ENCODE measurements at places on chromosomes 7 and 10.

DNA sequence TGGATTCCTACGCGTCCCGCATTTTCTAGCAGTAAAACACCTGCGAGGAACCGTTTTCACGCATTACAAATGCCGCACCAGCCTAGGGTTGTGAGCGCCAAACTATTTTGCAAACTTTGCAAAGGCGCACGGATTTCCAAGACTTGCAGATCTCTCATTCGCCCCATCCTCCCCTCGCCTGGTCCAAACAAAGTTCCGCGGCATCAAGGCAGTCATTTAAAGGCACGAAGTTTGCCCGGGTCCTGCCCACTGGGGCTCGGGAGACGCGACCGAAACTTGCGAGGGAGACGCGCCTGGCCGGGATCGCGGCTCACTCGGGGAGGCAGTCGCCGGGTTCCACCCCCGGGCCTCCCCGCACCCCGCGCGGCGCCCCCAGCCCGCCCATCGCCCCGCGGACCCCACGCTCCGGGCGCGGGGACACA, 613 bp downstream of the USP6NL start:
- peak; percentile 51 for DNase-seq

DNA sequence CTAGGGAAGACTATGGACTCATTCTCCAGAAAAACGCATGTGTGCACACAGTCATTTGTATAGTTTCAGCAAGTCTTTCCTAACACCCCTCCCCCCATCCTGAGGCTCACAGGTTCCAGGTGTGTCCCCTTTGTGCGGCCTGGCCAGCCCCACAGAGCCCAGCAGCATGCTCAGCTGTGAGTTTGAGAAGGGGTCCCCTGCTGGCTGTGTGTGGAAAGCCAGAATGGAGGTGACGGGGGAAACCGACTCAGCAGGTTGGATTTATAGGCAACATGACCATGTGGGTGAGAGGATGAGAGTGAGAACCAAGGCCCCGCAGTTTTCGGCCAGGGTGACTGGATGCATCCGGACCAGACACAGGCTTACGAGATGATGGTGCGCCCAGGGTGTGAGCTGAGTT, 9.9 kb downstream of the PTPRE start:
- DNase-seq = no peak

DNA sequence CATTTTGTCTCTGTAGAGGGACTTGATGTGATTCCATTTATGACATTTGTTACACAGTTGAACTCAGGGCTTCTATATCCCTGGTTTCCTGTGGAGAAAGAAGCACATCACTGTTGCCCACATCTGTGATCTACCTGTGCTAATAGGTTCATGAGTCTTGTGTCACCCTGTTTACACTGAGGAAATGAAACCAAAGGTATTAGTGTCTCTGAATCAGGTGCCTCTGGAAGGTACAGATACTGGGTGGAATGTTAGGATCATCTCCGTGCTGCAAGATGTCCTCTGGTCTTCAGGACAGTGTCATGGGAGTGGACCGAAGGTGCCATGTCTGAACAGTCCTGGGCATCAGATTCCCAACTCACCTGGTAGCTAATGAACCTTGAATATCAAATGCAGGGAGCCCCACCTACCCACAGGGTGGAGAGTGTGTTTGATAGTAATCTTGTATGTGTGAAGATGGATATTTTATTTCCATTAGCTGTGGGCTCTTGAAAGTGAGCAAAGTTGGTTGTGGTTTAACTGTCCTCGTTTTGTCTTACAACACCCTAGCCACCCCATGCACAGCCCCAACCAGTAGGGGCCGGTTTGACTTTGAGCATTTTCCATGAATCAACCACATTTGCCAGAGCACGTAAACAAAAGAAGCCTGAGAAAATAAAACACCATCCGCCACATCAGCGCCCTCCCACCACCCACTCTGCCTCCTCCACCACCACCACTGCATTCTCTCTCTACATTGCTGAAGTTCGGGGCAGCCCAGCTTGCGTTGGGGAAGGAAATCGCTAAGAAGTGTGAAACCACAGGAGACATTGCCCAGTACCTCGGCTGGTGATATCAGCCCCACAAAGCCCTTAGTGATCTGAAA, 40.7 kb downstream of the TARP start:
- DNase-seq = peak; percentile 60

DNA sequence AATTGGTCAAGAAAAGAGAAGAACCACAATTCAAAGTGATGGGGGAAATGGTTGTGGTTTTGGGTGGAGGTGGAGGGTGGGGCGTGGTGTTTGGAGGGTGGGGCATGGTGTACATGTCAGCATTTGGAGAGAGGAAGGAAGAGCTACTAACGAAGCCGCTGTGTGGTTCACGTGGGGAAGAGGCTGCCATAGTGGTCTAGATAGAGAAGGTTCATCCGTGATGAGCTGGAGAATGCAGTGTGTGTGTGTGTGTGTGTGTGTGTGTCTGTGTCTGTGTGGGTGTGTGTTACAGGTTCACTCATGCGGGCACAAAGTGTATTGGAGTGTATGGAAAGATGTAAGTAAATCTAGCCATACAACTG, 6.1 kb upstream of the VCL start:
- peak; percentile 71 for DNase-seq

DNA sequence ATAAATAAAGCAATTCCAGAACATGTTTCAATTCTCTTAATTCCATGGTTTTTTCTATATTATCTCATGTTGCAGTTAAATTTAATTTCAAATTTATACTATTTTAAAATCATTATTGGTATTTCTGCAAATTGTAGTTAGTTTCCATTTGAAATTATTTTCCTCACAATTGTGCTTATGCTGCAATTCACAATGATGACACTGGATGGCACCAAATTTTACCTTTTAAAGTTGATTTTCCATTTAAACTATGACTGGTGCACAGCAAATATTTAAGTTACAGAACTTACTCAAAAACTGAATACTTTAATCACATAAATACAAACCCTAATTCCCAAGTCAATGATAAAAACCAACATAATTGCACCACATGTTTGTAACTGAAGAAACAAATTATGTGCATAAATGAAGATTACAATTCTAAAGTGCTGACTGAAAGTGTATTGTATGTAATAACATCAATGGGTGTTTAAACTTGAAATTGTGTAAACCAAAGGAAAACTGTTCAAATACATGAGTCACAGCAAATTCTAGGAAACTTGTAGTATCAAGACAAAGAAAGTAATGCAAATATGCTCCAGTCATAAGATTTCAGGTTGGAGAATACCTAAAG, 75.3 kb upstream of the AASS start:
- DNase-seq = no peak

GRCh38 chr7:75945297-75946168, 30.6 kb downstream of the POR start:
- peak; percentile 68 for DNase-seq

- no peak for DNase-seq
Observed at GRCh38 chr7:36565792-36566356, 158.4 kb downstream of the AOAH start.

GRCh38 chr10:132494866-132495630, 42.5 kb upstream of the INPP5A start:
- no peak for DNase-seq

DNA sequence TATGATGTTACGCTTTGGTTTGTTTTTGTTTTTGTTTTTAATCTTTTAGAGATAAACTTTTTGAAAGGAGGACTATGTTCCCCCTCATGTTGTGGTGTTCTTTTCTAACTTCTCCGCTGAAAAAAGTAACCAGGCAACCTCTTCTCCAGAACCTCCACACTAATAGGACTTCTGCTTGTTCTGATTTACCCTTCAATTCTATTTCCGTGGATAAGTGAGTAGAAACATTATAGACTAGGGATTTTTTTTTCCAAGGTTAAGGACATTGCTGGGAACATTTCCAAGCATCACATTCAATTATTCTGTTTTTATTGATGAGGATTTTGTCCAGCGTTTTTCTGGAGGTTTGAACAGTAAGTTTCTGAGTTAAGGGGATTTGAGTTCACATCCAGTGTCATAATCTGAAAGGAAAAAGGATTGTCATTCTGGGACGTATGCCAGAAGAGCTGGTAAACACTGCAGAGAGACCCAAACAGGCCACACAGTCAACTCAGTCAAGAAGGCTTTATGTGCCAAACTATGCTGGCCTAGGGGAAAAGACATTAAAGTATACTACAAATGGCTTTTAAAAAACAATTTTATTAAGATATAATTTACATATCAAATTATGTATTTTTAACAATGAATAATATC, 28.3 kb upstream of the RALA start:
- no peak for DNase-seq

DNA sequence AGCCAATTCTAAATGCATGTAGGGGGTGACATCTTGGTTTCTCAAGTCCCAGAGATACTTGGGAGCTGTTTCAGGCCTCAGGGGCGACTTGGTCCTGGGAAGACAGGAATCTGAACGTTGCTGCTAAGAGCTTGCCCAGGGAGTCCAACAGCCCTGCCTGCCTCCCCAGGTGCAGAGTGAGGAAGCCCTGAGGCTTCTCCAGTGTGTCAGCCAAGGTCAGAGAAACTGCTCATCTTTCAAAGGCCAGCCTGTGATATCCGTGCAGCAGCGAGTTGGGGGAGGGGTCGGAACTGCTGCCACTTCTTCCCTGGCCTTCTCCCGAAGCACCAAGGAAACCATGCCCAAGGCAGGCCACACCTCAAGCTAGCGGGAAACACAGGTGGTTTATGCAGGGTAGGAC, 9.7 kb downstream of the GDF2 start:
- no peak for DNase-seq

- no peak for DNase-seq
Observed at GRCh38 chr10:30977385-30977784, 54.3 kb downstream of the ZNF438 start.

DNA sequence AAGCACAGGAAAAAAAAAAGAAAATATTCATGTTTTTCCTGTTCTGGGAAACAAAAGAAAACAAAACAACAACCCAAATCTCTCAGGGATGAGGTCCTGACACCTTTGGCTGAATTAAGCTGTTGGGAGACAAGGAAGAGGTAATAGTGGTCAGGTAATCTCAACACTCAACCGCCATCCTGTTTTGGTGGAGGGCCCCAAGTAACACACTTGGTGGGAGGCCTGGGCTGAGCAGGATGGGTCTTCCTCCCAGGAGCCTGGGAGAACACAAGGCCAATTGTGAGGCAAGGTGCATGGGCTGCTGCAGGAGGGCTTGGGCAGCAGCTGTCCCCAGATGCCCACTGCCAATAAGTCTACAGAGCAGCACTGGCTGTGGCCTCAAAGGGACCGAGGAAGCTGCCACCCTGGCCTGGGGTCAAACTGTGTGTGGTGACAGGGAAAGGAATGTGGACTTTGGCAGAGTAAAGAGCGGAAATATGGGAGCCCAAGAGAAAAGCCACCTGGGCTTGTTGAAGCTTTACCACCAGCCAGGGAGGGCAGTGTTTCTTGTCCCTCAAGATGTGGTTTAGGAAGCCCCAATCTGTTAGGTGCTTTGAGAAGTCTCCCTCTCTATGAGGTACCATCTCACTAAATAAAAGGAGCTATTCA, 93.5 kb upstream of the SLC25A13 start:
- DNase-seq = no peak

- no peak for DNase-seq
Observed at GRCh38 chr7:83005410-83005809, 157.3 kb downstream of the PCLO start.

DNA sequence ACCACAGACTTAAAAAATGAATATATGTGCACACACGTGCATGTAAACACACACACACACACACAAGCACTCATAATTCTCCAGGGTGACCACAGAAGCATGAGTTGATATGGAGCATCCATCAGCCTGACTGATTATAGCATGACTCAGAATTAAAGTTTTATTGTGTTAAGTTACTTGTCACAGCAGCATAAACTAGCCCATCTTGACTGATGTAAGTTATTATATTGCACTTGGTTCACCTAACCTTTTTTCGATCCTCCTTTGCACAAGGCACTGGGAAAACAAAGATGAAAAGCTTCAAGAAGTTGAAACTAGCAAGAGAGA, 18.8 kb upstream of the SLC35G1 start:
- DNase-seq = no peak

DNA sequence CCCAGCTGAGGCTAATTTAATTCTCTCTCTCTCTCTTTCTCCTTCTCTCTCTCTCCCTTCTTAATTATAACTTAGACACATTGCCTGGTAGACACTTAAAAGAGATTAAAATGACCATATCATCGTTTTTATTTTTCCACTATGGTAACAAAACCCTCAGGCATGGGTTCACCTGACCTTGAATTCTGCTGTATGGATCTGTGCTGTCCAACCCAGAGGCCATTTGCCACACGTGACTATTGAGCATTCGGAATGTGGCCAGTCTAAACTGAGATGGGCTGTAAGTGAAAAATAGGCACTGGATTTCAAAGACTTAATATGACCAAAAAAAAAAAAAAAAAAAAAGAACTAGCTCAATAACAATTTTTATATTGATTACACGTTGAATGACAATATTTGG, 93.6 kb downstream of the NHLRC2 start:
- no peak for DNase-seq

DNA sequence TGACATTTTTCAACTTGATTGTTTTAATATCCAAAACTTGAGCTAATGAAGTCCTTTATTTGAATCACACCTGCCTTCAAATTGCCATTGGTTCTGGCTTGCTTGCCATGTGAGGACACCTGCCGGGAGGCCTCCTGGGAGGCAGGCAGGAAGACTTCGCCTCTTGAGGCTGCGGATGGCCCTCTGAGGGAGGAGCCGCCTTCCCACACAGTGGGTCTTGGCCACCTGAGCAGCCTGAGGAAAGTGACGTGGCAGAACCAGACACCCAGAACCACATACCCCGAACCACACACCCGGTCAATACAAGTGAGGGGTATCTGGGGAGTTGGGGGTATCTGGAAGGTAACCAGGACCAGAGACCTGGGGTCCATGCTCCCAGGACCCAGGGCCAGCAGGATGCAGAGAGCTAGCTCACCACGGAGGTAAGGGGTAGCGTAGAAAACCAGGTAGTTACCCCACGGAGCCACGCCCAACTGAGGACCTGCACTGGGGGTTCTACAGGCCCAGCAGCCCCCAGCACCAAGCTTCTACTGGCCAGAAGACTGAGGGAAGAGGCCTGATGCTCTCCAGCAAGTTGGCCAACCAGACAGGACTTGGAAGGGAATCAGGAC, 300.5 kb downstream of the TCERG1L start:
- no peak for DNase-seq

- no peak for DNase-seq
Observed at GRCh38 chr10:47040041-47040491, 128.8 kb downstream of the PTPN20 start.

- no peak for DNase-seq
Observed at GRCh38 chr10:98667081-98667480, 220.3 kb upstream of the HPS1 start.

Measured in lower lobe of right lung (tissue), 2 donors.